Nephron progenitor cell (in vitro differentiated cells): ENCODE measurements at places on chromosomes 6 and 20.

- H3K36me3 ChIP-seq: peaks cover 57% of the 10 kb centered on the region
- H3K27ac ChIP-seq: peak overlapping the region; percentile 75
- peaks cover 3% of the 10 kb centered on the region for H3K27me3 ChIP-seq
- no peak overlapping the region for H3K4me3 ChIP-seq
Measured at GRCh38 chr20:50541606-50542041, 31.4 kb downstream of the PTPN1 start.

GRCh38 chr6:93624408-93624807 is 205.0 kb upstream of the EPHA7 start:
- H3K4me1 ChIP-seq: peaks cover 3% of the 10 kb centered on the region
- no peak overlapping the region for H3K27ac ChIP-seq
- H3K36me3 ChIP-seq: no peaks in the 10 kb centered on the region
- H3K27me3 ChIP-seq: no peaks in the 10 kb centered on the region
- DNase-seq: no peak

- no peak overlapping the region for H3K4me3 ChIP-seq
- peaks cover 22% of the 10 kb centered on the region for H3K27me3 ChIP-seq
- H3K36me3 ChIP-seq: no peaks in the 10 kb centered on the region
- H3K27ac ChIP-seq: peak overlapping the region; percentile 65
Measured at GRCh38 chr6:167237438-167238145, 53.5 kb upstream of the UNC93A start.

DNA sequence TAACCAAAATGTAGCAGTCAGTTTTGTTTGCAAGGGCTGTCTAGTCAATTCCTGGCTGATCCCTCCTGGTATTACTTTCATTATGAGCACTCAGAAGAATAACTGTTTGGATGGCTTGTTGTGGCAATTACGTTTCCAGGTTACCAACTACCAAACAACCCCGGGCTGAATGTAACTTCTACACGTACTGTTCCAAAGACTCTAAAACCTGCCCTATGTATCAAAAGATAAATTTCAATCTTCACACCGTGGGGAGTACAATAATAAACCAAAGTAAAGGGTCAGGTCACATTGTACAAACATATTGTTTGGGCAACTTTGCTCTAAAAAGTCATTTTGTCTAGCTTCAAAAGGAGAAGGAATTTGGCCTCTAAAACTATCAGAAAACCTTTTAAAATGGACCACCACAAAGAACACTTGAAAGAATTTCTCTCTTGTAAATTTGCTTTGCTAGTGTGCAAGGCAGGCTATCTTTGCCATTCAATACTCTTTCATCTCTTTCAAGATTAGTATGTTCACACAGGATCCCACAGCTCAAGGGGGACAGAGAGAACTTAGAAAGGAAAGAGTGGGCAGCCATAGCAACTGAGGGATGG is 27.6 kb downstream of the DCDC2 start:
- no peaks in the 10 kb centered on the region for H3K36me3 ChIP-seq
- H3K27me3 ChIP-seq: no peaks in the 10 kb centered on the region
- peaks cover 29% of the 10 kb centered on the region for H3K4me1 ChIP-seq
- DNase-seq: no peak
- no peak overlapping the region for H3K4me3 ChIP-seq
- H3K27ac ChIP-seq: peak overlapping the region; percentile 47

DNA sequence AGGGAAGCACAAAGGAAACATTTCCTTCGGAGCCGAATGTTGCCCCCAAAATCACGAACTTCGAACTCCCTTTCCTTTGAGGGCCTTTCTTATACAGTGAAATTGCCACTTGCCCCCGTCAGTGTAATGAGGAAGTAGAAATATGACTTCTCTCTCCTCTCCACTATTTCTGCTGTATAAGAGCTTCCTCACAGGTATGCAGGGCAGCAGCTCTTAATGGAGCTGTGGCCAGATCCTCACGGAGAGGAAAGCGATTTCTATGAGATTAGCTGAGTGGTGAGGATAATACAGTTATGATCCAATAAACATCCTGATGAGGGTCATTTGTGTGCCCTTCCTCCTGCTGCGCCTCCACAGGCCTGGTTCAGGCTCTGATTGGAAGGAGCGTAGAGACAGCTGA is 10.8 kb upstream of the CPNE5 start:
- no peak for DNase-seq
- H3K27ac ChIP-seq: no peak overlapping the region
- H3K27me3 ChIP-seq: peaks cover 23% of the 10 kb centered on the region
- H3K36me3 ChIP-seq: peaks cover 11% of the 10 kb centered on the region
- peaks cover 48% of the 10 kb centered on the region for H3K4me1 ChIP-seq

GRCh38 chr20:2713285-2713684 is 20.7 kb downstream of the EBF4 start:
- no peak for DNase-seq
- peaks cover 7% of the 10 kb centered on the region for H3K4me1 ChIP-seq
- H3K4me3 ChIP-seq: no peak overlapping the region
- peaks cover 38% of the 10 kb centered on the region for H3K27me3 ChIP-seq

GRCh38 chr20:44068316-44069201 is 118.4 kb downstream of the JPH2 start:
- peaks cover 13% of the 10 kb centered on the region for H3K27me3 ChIP-seq
- no peaks in the 10 kb centered on the region for H3K36me3 ChIP-seq
- H3K4me3 ChIP-seq: no peak overlapping the region
- peaks cover 6% of the 10 kb centered on the region for H3K4me1 ChIP-seq
- no peak for DNase-seq

GRCh38 chr6:113361014-113361645 is 496.0 kb upstream of the MARCKS start:
- H3K4me3 ChIP-seq: peak overlapping the region; percentile 28
- no peak for DNase-seq
- no peaks in the 10 kb centered on the region for H3K27me3 ChIP-seq
- H3K27ac ChIP-seq: peak overlapping the region; percentile 98
- peaks cover 74% of the 10 kb centered on the region for H3K4me1 ChIP-seq

- H3K27me3 ChIP-seq: peaks cover 20% of the 10 kb centered on the region
- no peak for DNase-seq
- no peak overlapping the region for H3K4me3 ChIP-seq
- H3K4me1 ChIP-seq: peaks cover 21% of the 10 kb centered on the region
Measured at GRCh38 chr20:57001126-57001767, 265.2 kb downstream of the BMP7 start.

DNA sequence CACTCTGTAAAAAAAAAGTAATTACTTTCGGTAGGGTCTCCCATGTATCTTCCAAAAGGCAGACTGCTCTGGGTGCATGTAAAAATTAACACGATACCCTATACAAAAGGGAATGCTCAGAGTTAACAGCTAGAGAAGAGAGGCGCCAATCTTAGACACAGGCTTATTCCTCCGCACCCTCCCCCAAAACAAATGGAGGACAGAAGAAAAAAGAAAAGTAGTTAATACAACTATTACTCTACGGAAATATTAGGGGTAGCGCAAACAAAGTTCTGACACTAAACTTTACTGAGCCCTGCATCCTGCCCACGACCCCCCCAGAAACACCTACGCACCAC is 331 bp upstream of the UFL1 start:
- no peak for DNase-seq
- no peaks in the 10 kb centered on the region for H3K27me3 ChIP-seq
- H3K36me3 ChIP-seq: peaks cover 13% of the 10 kb centered on the region
- H3K27ac ChIP-seq: peak overlapping the region; percentile 100
- peaks cover 29% of the 10 kb centered on the region for H3K4me1 ChIP-seq

DNA sequence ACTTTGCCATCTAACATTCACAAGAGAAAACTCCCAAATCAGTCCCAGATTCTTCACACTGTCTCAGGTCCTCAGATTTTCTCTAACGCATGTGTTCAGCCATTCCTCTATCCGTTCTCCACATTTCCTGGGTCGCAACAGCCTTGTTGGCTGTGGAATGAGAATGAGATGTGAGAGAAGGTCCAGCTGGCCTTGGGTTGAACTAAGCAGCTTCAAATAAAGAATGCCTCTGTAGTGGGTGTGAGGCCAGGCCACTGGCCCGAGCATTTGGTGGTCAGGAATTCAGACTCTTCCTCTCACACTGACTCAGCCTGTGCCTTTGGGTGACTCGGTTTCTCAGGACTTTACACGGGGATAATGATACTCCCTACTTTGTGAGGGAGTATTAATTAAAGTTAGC is 73.8 kb upstream of the CCN6 start:
- peaks cover 33% of the 10 kb centered on the region for H3K4me1 ChIP-seq
- H3K36me3 ChIP-seq: no peaks in the 10 kb centered on the region
- DNase-seq: no peak
- peaks cover 12% of the 10 kb centered on the region for H3K27me3 ChIP-seq

- H3K4me1 ChIP-seq: peaks cover 45% of the 10 kb centered on the region
- no peak overlapping the region for H3K27ac ChIP-seq
- DNase-seq: no peak
- H3K4me3 ChIP-seq: no peak overlapping the region
- H3K36me3 ChIP-seq: peaks cover 16% of the 10 kb centered on the region
- no peaks in the 10 kb centered on the region for H3K27me3 ChIP-seq
Measured at GRCh38 chr6:157660414-157660813, 162.6 kb upstream of the SNX9 start.

DNA sequence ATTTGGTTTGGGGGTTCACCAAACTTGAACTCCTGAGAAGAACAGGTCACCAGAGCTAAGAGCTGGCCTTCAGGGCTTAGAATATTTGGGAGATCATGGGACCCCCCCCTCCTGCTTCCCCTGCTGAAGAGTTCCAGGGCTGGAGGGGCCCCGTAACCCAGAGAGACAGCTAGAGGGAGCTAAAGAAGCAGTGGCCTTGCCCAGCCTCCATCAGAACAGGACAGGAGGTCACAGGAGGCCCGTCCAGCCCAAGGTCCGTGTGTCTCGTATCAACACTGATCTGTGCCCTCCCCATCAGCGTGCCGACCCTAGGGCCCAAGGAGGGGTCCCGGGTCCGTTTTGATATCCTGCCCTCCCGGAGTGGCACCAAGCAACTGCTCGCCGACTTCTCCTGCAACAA is 40.6 kb upstream of the TGM6 start:
- no peak overlapping the region for H3K4me3 ChIP-seq
- H3K4me1 ChIP-seq: peaks cover 13% of the 10 kb centered on the region
- H3K27ac ChIP-seq: no peak overlapping the region
- H3K27me3 ChIP-seq: peaks cover 4% of the 10 kb centered on the region
- no peaks in the 10 kb centered on the region for H3K36me3 ChIP-seq

DNA sequence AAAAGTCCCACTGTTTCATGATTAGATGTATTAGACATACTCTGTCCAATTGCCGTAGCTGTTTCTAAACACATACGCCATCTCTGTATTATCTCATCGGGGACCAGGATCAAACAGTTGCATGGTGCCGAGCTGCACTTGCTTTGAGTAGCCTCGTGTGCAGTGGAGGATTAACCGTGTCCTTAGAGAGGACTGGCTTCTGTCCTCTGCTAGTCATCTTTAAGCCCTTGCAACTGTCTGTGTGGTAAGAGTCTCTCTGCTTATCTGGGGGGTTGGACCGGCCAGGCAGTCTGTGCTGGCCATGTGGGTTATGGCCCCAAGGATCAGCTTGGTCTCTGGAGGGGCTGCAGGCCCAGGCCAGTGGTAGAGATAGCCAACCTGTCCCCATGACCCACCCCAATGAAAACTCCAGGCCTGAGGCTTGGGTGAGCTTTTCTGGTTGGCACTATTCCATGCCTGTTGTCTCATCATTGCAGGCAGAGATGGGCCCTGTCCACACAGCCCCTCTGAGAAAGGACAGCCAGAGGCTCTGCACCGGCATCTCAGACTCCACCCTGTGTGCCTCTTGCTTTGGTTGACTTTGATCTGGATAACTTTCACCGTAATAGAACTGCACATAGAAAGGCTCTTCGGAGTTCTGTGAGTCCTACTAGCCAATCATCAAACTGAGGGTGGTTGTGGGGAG is 137.3 kb upstream of the SNX9 start:
- no peaks in the 10 kb centered on the region for H3K36me3 ChIP-seq
- no peaks in the 10 kb centered on the region for H3K4me1 ChIP-seq
- H3K27me3 ChIP-seq: peaks cover 20% of the 10 kb centered on the region
- H3K27ac ChIP-seq: no peak overlapping the region
- no peak for DNase-seq

DNA sequence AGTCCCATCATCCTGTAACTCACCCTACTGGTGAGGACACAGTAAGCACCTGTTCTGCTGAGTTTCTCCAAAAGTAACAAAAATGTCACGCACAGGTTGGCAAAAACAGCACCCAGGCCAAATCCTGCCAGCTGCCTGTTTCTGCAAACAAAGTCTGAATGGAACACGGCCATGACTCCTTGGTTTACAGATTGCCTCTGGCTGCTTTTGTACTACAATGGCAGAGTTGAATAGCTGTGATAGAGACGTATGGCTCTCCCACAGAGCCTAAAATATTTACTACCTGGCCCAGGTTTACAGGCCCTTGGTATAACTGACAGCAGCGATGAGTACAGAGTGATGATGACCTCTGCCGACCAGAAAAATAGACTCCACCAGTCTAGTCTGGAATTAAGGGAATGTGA is 52.6 kb downstream of the CNKSR3 start:
- DNase-seq: no peak
- H3K4me1 ChIP-seq: peaks cover 64% of the 10 kb centered on the region
- H3K4me3 ChIP-seq: no peak overlapping the region
- H3K36me3 ChIP-seq: peaks cover 4% of the 10 kb centered on the region

DNA sequence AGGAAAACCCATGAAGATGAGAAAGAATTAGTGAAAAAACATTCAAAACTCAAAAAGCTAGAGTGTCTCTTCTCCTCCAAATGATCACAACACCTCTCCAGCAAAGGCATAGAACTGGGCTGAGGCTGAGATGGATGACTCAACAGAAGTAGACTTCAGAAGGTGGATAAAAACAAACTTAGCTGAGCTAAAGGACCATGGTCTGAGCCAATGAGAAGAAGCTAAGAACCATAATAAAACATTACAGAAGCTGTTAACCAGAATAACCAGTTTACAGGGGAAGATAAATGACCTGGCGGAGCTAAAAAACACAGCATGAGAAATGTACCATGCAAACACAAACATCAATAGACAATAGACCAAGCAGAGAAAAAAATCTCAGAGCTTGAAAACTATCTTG is 904.1 kb upstream of the MANEA start:
- H3K27me3 ChIP-seq: no peaks in the 10 kb centered on the region
- no peak for DNase-seq
- H3K36me3 ChIP-seq: no peaks in the 10 kb centered on the region
- H3K4me3 ChIP-seq: no peak overlapping the region
- no peaks in the 10 kb centered on the region for H3K4me1 ChIP-seq

- no peak overlapping the region for H3K4me3 ChIP-seq
- DNase-seq: no peak
- H3K4me1 ChIP-seq: no peaks in the 10 kb centered on the region
- no peak overlapping the region for H3K27ac ChIP-seq
Measured at GRCh38 chr6:24603241-24603640, 42.8 kb downstream of the KIAA0319 start.

DNA sequence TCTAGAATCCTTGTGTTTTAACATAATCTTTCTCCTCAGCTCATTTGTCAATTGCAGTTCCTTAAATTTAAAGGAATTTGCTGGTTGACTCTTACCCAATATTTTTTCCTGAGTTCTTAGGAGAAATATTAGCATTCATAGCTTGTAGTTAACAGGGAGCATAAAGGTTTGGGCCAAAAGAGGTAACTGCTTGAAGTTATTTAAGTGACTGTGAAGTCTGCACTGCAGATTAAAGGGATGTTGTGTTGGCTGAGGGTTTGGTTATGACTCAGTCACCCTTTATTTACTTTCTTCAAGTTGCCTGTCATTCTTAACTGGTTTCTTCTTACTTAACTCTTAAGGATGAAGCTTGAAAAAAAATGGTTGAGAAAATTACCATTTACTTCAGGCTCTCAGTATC is 220.3 kb upstream of the LAMP5 start:
- DNase-seq: no peak
- no peak overlapping the region for H3K27ac ChIP-seq
- H3K27me3 ChIP-seq: no peaks in the 10 kb centered on the region
- peaks cover 10% of the 10 kb centered on the region for H3K4me1 ChIP-seq
- H3K4me3 ChIP-seq: no peak overlapping the region
- peaks cover 28% of the 10 kb centered on the region for H3K36me3 ChIP-seq

- H3K27me3 ChIP-seq: peaks cover 10% of the 10 kb centered on the region
- no peaks in the 10 kb centered on the region for H3K36me3 ChIP-seq
- DNase-seq: no peak
- peaks cover 21% of the 10 kb centered on the region for H3K4me1 ChIP-seq
- no peak overlapping the region for H3K27ac ChIP-seq
Measured at GRCh38 chr6:168867247-168868102, 386.2 kb downstream of the THBS2 start.
